ENCODE measurements at places on chromosomes 1 and 21.

DNA sequence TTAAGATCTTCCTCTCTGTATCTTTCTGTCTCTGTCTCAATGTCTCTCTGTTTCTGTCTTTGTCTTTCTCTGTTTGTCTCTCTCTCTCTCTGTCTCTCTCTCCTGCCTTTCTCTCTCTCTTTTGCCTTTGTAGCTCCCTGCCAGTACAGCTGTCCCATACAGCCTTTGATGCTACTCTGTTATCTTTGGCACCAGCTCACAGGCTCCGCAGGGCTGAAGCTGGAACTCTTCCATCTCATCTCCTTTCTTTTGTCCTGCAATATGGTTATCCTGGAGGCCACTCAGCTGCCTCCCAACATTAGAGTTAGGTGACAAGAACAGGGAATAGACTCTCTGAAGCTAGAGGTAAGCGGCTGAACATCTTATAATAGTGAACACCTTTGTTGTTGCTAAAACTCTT lies 354.3 kb upstream of the NEGR1 start:
- DNase-seq: no peak

- no peak for DNase-seq
These were observed 861.5 kb upstream of the B3GALT2 start for GRCh38 chr1:194047921-194048320.

- no peak for DNase-seq
These were observed 22.4 kb downstream of the DYRK3 start for GRCh38 chr1:206657751-206658150.

GRCh38 chr1:163170975-163171676 lies 31.6 kb downstream of the RGS5 start:
- DNase-seq: no peak

DNA sequence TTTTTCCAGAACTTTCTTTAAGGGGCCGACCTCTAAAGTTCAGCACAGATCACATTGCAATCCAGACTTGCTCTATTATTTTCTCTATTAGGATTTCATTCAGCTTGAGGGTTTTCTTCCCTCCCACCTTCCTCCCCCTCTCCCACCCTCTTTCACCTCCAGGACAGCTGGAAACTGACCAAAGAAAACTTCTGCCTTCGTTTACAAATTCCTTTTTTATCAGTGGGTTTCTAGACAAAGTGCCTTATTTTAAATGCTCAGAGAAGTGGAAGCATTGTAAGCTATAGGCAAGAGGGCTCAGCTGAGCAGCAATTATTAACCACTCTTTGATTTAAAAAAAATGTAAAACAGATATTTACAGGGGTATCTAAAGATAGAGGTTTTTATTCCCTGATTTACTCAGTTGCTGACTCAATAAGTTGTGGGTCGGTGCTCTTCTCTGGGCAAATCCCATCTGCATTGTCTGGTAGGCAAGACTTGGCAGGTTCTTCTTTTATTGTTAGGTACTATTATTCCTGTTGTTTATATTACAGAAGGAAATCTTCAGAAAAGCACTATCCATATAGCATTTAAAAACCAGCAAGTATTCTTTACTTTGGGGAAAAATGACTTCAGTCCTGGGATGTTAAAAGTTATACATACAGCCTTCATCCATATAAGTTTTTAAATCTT lies 277.0 kb upstream of the C1orf105 start:
- DNase-seq: no peak

DNA sequence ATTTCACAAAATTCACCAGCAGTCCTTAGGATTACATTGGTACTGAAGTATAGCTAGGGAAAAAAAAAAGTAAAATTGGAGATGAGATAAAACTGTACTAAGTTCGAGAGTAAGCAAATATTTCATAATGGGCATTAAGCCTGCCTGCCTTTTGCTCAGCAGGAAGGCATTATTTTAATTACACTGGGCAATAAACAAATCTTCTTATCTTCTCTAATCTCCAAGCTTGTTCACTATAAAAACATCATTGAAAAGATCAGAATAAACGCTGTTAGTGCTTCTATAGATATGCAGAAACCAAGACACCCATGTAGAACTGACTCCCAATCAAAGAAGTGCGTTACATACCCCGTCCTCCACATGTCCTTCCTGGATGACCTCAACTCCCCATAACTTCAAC lies 174.2 kb upstream of the CHODL start:
- no peak for DNase-seq

DNA sequence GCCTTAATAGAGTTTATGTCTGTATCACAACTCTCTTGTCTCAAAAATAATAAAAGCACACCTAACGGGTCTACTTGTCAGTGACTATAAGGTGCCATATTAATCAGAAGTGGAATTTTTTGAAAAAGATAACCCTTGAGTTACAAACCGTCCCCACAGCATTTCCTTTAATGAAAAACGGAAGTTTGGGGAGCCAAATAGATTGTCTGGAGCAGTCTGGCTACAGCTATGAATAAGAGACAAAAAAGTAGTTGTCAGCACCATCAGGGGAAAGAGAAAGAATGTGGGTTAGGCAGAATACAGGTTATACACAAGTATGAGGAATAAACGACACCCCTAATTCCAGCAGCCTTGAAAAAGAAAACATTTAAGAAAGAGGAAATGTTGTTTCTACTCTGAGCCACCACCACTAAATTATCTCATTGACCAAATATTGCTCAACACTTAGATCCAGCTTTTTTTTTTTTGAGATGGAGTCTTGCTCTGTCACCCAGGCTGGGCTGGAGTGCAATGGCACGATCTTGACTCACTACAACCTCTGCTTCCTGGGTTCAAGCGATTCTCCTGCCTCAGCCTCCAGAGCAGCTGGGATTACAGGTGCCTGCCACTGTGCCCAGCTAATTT lies 29.4 kb upstream of the USP24 start:
- DNase-seq: no peak

DNA sequence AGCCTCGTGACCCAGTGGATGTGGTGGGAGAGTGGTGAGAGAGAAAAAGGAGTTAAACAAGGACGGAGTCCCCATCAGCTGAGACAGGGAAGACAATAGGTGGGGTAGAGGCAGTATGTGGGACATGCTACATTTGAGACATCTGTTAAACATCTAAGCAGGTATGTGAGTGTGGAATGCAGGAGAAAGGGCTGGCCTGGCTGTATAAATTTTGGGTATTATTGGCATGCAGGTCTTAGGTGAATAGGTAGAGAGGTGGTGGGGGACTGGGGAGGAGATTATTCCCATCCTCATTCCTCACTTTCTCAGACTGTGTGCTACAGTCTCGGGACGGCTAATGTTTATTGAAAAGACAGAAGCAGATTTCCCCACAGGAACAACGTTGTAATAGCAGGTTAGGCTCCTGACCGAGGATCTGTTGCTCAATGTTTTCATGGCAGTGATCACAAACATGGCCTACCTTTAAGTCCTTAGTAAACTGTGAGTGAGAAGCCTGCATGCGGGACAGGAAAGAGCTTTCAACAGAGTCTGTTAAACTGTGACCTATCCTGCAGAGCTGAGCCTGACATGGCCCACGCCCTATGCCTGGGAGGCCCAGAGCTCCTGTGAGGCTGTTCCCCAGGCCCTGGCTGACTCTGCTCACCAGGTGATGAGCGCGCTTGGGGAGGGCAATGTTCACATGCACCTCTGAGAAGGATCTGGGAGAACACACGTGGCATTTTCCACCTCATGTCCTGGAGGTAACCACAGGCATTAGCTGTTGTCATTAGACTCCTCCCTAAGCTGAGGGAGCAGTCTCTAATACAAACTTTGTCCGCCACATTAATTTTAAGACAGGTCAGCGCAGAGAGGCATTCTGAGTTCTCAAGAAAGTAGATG lies 16.5 kb downstream of the VSIG8 start:
- no peak for DNase-seq

GRCh38 chr1:168428063-168428731 lies 115.6 kb downstream of the XCL2 start:
- DNase-seq: no peak

DNA sequence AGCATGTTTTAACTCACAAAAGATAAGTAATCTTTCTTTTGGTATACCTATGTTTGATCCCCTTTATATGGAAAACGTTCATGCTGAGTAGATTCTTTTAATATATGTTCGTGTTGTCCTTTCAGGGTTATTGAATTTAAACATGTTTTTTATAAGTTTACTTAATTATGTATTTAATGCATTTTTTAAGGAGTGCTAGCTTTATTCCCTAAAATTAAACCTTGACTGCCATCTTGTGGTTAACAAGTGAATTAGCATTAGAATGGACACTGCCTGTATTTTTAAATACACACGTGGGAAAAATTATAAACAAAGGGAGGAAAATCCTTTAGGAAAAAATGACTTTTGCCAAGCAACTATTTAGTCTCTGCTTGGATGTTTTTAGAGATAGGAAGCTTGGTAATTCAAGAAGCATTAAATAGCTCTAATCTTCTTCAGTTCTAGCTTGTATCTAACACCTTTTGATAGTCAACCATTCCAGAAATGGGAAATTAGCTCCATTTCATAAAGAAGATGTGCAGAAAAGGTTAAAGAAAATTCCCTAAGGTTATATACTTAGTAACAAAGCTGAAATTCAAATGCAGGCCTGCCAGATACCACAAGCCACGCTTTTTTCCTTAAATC lies 43.0 kb downstream of the UBE2U start:
- DNase-seq: peak; percentile 60

DNA sequence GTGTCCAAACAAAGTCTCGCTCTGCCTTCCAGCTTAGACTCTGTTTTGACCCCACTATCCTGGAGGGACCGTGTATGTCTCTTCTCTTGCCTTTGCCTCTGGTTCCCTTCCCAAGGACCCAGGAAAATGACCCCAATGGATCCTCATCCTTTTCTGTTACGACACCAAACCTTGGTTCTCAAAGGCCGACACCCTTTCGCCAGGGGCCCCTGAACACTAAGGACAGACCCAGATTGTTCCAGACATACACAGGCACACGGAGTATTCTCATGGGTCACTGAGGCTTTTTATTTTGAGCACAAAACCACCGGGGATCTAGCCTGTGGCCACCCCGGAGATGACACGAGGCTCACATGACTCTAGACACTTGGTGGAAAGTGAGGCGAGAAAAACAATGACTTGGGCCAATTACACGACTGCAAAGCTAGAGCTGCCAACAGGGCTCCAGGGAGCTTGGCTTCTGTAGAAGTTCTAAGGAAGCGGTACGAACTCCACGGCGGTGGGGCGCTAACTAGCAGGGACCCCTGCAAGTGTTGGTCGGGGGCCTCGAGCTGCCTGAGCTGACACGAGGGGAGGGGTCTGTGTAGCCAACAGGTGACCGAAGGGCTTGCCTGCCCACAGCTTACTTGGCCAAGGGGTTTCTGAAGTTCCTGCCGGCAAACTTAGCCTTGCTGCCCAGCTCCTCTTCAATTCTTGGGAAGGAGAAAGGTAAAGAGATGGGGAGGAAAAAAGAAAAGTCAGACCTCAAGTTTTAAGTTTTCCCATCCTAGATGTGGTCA lies 17.6 kb downstream of the ENO1 start:
- no peak for DNase-seq

DNA sequence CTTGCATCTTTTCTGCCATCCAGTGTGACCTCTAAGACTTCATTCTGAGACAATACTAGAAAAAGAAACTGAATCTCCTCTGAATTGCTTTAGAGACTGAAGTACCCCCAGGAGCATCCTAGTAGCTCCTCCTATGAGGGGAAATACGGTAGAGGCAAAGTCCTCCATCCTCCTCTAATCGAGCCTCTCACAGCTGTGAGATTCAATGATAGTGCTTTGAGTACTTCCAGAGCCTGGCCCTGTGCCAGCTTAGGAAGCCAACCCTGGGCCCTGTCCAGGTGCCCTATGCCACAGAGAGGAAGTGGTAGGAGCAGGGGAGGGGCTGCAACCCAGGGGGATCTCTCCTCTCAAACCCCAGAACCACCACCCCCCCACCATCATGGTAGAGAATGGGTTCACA lies 10.7 kb downstream of the RORC start:
- DNase-seq: no peak

- DNase-seq: no peak
These were observed 132.5 kb upstream of the SYT6 start for GRCh38 chr1:114286179-114286578.

- DNase-seq: no peak
These were observed 21.3 kb upstream of the MNDA start for GRCh38 chr1:158809862-158810261.

GRCh38 chr1:211947396-211948295 lies 87.7 kb downstream of the INTS7 start:
- DNase-seq: no peak

- no peak for DNase-seq
These were observed 135.5 kb downstream of the HIVEP3 start for GRCh38 chr1:41783189-41783639.

- DNase-seq: no peak
These were observed 15.8 kb upstream of the SLC25A44 start for GRCh38 chr1:156177919-156178654.

GRCh38 chr1:215776336-215776735 lies 209.2 kb downstream of the KCTD3 start:
- DNase-seq: no peak

DNA sequence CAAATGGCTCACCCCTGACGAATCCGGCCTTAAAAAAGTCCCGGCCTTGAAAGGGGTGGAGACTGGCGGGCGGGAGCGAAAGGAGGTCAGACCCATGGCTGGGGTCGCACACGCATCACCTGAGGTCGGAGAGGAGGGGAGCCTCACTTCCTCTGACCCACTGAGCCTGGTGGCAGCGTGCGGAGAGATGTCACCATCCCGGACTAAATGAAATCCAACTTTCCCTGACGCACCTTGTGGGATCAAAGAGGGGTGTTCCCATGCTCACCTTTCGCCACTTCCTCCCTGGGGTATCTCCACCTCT lies 709 bp upstream of the SLC41A1 start:
- DNase-seq: no peak

DNA sequence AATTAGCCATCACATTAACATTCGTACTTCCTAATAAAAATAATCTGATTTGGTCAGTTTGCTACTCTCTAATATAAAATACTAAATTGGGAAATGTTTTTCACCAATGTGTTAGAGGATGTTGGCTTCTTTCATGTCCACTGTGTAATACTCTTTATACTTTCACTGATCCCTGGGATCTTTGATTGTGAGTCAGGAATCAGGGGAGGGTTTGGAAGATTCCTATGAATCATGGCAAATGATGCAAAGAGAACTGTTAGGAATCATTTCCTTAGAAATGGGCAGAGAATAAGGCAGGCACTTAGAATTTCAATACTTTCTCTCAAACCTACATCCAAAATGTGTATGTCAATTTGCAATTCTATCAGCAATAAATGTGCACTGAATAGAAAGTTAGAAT lies 31.0 kb downstream of the KRTAP24-1 start:
- no peak for DNase-seq

DNA sequence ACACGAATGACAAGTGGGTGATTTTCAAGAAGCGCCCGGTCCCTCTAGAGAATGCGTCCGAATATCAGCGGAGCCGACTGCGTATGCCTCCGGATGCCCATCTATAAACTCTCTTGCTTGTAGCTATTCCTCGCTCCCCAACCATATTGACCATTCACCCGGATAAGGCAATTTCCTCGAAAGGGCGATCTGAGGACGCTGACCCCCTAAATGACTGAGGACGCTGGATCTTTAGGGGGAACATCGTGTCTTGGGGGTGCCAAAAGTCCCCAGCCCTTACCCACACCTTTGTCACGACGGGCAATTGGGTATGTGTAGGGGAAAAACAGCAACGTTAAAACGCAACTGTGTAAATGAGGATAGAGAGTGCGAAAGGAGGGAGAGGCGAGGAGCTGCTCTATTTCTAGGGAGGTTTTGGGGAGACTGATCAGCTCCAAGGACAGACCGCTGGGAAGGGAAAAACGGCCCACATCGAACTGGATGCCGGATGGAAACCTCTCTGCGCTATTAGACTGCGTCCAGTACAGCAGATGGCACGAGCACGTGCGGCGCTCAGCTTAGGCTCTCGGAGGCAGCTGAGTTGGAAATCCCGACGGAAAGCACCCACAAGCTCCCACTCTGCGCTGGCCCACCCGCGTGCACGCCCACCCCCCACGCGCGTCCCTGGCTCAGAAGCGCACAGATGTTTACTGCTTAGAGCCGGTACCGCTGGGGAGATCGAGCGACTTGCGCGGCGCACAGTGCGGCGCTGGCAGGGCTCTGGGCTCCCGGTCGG lies 2.9 kb upstream of the PRRX1 start:
- no peak for DNase-seq

All from stimulated activated naive CD4-positive, alpha-beta T cell (primary cell).